ENCODE measurements at places on chromosomes 2 and 18.

GRCh38 chr2:130019402-130019801 lies 39.9 kb downstream of the RAB6C start:
- no peak for DNase-seq

DNA sequence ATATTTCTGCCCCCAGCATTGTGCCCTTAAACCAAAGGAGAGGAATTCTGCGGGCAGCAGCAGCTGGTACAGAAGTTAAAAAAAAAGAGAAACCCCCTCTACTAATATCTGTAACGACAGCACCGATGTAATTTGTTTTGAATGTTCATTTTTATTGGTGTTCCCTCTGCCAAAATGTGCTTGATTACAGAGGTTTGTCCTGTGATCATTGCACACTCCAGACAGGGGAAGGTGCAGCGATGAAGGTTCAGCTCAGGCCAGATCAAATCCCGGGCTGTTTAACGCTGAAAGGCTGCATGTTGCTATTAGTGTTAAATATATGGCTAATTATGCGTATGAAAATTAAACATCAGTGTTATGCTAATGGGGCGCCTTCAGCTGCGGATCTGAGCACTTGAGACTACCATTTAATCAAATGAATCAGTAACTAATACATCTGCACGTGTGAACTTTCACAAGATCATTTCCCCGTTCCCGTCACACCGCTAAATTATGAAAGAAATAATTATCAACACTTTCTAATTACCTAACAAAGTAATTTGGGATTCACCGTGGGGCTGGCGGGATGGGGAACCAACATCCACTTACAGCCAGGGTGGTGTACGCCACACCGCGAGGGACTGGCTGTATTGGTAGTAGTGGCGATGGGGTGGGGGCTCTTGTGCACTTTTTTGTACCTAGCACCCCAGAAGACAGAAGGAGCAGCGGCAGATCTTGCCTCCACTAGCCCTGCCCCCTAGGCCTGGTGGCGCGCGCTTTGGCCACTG lies 1.5 kb upstream of the DLX1 start:
- DNase-seq, result no peak

DNA sequence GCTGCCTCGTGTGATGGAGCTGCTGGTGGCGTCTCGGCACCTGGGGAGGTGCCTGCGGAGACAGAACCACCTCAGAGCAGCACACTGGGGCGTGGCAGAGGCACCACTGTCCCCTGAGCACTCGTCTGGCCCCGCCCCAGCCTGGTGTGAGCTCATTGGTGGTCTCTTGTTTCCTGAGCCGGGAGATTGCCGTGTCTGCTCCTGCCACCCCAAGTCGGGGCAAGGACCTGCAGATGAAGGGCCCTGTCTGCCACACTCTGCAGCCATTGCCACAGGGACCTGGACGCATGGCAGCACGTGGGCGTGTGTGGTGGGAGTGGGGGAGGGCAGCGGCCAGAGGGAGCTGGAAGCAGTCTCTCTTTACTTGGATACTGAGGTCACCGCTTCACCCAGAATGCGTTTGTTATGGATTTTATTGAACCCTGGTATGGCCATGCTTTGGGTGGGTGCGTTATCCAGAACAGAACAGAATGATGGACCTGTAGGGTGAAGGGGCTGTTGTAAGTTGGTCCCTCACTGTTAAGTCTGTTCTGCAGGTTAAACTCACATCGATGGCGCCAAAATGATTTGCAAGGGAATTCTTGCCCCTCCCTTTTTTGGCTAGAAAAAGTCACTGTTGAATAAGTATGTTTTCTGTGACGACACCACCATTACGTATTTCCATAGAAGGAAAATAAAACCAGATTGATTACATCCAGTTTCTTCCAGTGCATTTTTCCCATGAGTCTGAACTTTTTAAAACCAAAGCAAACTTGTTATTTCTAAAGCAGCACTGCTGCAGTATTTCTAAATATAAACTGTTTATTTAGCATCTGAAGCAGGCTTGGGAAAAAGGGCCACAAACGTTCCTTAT lies 92.0 kb downstream of the USP40 start:
- no peak for DNase-seq

DNA sequence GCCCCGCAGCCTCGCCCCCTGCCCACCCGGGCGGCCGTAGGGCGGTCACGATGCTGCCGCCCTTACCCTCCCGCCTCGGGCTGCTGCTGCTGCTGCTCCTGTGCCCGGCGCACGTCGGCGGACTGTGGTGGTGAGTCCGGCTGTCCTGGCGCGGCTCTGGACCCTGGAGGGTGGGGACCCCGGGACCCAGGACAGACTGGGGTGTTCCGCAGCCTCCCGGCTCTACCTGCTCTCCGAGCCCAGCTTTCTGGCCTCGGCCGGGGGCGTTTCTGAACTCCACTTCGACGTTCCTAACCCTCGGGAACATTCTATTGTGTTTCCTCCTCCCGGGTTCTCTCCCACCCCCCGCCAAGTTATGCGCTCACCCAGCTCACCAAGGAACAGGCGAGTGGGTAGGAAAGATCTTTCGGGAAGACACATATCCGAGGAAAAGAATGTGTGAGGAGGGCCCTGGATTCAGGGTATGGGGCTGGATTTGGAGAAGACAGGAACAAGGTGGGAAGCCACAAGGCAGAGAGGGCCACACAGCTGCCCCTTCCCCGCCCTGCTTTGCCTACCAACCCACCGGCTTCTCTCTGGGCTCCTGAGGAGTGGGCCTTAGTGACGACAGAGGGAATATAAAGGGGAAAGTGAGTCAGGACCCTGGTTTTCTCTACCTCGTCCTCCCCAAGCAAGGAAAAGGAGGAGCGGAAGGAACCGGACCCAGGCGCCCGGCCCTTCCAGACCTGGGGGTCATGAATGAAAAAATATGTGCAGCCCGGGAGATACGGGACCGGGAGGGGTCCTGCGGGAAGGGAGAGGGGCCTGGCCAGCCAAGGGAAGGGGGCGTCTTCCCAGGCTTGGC lies 605 bp downstream of the WNT6 start:
- no peak for DNase-seq

GRCh38 chr2:118990757-118991545 lies 49.0 kb downstream of the MARCO start:
- DNase-seq, result no peak

DNA sequence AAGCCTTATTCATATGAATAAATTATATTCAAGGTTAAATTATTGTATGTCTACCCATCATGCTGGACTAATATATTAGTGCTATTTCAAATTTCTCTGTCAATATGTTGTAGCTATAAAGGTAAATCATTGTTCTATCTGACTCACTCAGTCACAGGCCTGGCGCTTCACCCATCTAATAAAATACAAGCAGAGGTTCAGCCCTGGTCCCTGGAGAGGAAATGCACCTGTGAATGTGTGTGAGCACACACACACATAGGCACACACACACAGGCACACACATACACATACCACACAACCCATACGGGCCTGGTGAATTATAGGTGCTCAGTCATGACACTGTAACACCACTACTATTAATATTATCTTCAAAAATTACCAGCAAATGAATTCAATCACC lies 1396.1 kb downstream of the DPP10 start:
- no peak for DNase-seq

GRCh38 chr2:240960309-240960970 lies 38.0 kb upstream of the SNED1 start:
- peak; percentile 21 for DNase-seq

GRCh38 chr2:32901313-32901712 lies 45.4 kb upstream of the LTBP1 start:
- DNase-seq, result no peak

GRCh38 chr2:200796561-200796960 lies 15.1 kb upstream of the BZW1 start:
- DNase-seq, result no peak

DNA sequence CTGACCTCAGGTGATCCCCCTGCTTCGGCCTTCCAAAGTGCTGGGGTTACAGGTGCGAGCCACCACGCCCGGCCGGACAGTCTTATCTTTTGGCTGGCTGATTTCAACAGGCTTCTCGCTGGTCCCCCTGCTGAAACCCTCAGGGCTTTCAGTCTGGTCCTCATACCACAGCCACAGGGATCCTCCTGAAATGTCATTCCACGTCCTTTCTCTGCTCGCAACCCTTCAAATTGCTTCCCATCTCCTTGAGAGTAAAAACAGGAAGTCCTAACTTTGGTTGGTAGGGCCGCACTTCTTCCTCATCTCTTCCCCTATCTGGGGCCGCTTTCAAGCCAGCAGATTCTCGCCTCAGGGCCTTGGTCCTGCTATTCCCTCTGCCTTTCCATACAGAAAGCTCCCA lies 1.4 kb upstream of the CAB39 start:
- DNase-seq, result peak; percentile 72

DNA sequence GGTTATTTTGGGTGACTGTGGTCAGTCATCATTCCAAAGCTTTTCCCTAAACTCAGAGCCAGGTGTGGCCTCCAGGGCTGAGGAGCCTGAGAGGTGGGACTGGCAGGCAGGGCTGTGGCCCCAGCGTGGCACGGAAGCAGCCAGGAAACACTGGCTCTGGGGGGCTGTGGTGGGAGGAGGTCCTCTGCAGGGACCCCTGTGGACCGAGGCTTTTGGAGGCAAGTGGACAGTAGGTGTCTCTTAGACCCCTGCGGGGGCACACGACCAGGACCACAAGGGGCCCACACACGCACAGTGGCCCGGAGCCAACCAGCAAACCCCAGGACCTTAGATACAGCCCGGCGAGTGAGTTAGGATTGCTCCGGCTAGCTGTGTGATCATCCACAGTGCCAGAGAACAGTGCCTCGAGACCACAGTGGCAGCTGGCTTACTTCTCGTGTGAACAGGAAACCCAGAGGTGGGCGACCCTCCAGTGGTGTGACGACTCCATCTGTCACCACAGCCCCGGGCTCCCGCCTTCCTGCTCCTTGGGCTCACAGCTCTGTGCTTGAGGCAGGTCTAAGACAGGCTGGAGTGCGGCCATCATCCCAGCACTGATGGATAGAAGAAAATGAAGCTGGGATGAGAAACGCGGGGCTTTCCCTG lies 1.6 kb upstream of the RTP5 start:
- no peak for DNase-seq

DNA sequence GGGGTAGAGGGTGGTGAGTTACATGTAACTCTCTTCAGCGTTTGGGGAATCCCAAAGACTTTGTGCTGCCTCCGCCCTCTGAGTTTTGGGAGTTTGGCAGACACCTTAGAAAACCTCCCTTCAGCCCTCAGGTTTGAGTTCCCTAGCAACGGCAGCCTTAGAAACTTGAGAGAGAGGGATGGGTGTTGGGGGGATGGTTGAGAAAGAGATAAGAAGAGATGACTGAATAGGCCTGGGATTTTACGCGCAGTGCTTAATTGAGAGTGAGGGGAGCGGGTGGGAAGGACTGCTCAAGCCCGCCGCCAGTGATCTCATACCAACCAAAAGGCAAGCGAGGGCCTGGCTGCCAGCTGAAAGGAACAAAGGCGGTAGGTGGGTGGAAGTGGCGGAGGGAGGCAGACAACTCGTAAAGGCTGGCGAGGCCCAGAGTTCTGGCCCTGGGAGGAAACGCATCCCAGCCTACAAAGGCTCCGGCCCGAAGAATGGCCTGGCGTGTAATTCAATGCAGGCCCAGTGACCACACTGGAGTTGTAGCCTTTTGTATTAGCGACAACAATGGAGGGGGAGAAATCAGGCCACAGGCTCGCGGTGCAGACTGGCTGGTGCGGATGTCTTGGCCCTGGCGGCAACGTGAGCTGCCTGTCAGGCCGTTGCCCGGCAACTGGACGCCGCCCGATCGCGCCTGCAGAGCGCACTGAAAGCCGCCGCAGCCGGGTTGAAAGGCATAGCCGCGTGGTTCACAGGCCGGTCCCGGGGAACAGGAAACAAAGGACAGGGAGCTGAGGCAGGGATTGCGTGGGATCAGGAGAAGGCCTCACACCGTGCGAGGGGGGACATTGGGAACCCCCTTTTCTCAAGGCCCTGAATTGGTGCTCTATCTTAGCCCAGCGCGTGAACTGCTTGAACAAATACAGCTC lies 39.9 kb upstream of the DARS1 start:
- DNase-seq, result peak; percentile 32

GRCh38 chr2:28633746-28634145 lies 117.9 kb upstream of the PPP1CB start:
- DNase-seq, result no peak

GRCh38 chr18:62829936-62830335 lies 114.6 kb downstream of the PHLPP1 start:
- no peak for DNase-seq

GRCh38 chr2:68279691-68280090 lies 27.4 kb upstream of the PPP3R1 start:
- no peak for DNase-seq

DNA sequence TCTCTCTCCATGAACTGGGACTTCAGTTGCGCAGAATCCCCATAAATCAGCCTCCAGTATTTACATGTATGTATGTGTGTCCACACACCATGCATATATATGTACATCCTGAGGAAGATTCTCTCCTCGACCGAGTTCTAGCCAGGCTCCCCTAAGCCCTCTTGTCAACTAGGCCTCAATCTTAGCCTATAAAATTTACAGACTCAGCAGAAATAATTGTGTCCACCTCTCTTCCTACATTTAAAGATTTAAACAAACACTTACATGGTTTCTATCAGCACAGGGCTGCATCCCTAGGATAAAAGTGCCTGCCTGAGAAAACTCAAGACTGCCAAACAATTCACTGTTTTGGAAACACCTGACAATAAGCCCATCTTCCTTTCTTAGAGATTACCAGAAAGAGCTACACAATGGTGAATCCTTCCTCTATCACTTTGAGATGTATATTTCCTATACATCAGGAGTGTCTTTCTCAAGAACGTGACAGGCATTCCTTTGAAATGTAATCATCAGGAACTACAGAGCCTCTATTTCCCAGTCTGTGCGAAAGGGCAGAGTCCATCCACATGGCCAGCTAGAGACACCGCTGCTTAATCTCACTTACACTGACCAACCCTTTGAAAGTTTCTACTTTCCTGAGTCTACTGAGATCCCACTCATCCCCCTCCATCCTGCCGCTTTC lies 39.5 kb downstream of the ZNF519 start:
- no peak for DNase-seq

DNA sequence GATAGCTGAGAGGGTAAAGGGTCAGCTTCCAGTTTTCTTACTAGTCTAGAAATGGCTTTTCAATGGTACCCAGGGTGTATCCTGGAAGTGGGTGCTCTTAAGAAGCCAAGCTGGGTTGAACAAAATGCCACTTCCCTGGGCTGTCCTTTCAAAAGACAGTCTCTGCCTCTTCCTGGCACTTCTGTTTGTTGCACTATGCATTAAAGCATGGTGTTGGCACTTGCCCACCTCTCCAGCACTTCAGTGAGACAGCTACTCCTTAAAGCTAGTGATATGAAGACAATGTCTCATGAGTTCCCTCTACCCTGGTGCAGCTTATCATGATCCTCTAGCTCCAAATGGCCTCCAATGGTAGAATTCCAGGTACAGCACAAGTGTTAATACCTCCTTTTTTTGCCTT lies 74.3 kb upstream of the IGFBP5 start:
- no peak for DNase-seq

DNA sequence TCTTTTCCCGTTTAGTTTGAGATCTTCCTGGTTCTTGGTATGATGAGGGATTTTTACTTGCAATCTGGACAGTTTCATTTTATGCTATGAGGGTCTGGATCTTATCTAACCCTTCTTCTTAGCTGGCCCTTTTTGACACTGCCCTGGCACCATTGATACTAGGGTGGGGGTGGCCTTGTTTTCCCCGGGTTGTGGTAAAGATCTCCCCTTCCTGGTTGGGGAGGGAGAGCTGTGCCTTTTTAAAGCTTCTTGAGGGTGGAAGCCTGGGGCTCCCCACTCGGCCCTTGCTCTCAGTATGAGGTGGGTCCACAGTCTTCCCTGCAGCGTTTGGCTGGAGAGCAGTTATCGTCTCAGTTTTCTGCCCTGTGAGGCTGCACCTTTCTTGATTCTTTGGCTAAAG lies 66.1 kb downstream of the ASB1 start:
- no peak for DNase-seq

Measured in suppressor macrophage treated with lipopolysaccharide for 4 hours (primary cell).